ENCODE measurements at places on chromosomes 12 and 14.
A peak's percentile ranks its signal among the peaks of the same experiment; 100 is the strongest.

- peak; percentile 47 for DNase-seq
Measured at GRCh38 chr14:75418850-75419768, 8.7 kb upstream of the JDP2 start.

DNA sequence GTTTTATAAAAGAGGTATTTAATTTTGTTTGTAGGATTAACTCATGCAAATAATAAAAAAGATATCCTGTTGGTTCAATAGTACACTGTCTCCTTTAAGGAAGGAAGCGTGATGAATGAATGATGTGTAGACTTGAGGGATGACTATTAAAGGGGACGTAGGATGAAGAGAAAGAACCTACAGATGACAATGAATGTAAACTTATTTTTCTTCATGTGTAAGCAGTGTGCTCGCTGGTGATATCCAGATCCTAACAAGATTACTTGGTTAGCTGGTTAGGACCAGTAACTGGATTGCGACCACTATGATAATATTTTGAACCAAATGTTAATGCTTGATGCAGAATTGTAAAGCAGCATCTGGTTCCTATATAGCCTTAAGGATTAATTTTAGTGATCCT lies 2.6 kb downstream of the ARF6 start:
- no peak for DNase-seq

DNA sequence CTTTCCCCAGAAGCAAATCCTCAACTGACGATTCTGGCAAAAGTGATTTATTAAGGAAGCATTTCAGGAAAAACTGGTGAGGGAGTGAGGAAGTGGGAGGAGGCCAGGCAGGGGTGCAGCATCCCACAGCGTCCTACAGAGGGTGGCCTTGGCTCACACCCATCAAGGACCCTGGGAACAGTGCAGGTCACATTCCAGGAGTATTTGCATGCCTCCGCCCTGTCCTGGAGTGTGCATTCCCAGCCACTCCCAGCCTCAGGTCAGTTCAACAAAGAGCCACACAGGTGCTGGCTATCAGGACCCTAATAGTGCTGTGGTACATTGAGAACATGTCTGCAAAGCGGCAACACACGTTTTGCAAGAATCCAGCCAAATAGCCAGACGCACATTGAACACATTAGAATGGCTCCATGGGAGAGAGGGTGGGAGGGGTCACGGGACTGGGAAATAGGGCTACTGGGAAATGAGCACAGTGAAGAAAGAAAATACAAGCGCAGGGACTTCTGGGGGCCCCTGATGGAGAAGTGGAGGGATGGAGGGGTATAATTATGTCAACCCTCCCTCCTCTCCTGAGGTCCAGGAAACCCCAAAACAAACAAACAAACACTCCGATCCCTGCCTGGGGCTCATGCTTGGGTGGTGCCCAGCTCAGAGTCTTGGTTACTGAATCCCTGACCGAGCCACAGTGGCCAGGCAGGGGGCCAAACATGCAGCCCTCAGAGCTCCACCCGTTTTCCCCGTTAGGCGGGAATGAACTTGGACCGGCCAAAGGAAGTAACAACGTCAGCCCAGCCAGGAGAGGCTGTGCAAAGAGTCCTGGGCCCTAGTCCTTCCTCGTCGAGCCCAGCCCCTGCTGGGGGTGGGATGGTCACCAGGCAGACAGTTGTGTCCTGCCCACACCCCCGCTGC lies 36.5 kb downstream of the CMKLR1 start:
- no peak for DNase-seq

DNA sequence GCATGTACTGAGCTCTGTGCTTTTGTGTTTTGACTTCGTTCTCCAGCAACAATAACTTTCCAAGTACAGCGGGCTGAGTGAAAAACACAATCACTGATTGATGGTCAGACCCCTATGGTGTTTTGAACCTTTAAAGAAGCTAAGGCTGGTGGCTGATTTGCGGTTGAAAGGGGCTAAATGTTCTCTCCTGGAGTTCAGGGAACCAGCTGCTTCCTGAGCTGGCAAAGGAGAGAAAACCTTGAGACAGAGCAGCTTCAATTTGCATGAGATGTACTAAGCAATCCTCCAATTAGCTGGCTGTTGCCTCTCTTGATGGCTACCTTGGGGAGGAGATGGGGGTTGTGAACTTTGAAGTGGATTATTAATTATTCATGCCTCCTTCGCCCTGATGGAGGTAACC lies 546.7 kb upstream of the SEL1L start:
- no peak for DNase-seq

DNA sequence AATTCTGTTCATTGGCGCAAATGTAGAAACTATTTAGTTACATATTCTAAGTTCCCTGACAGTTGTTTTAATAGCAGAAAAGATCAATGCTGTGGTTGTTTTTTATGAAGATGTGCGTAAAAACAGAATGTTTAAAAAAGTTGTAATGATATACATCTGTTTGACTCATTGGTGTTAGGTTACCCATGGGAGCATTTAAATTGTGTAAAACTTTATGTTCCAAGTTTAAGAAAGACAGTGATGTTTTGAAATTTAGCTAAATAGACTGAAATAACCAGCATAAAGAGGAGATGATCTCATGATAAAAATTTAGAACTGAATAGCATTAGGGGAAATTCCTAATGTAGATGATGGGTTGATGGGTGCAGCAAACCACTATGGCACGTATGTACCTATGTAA lies 3.6 kb downstream of the PELI2 start:
- no peak for DNase-seq

- DNase-seq = no peak
Measured at GRCh38 chr12:71007020-71007419, 86.5 kb upstream of the PTPRR start.

- no peak for DNase-seq
Measured at GRCh38 chr12:43696154-43696553, 62.4 kb downstream of the PUS7L start.

GRCh38 chr12:116267948-116268347 lies 9.5 kb downstream of the MED13L start:
- DNase-seq = no peak

Data from stimulated activated CD4-positive, alpha-beta T cell treated with anti-CD3 and anti-CD28 coated beads, Interleukin-1b, Interleukin-23, amount 100 ng/mL, for 4 hours (primary cell).